ENCODE measurements at places on chromosomes 2 and 18. TPM values are rescaled to one million over a fixed set of nuclear protein-coding genes. Genes with fewer than 3 reads are reported as not detected.

Gene BBS5
- 2.2 TPM for total RNA-seq

Gene OSR1
- total RNA-seq, result not detected

Gene MDH1B
- total RNA-seq, result not detected

Gene NOL4
- total RNA-seq, result not detected

Gene POTEE
- total RNA-seq, result 0.79 TPM

Gene IL1RL2
- not detected for total RNA-seq

Gene RUFY4
- total RNA-seq, result 1.8 TPM

Gene CNGA3
- not detected for total RNA-seq

Gene SERPINB13
- not detected for total RNA-seq

GRCh38 chr2:110948027-110948674 lies 172.6 kb upstream of the BCL2L11 start:
- H3K27me3 ChIP-seq, result no peaks in the 10 kb centered on the region
- H3K4me3 ChIP-seq, result no peak overlapping the region
- H3K27ac ChIP-seq, result no peak overlapping the region
- no peak for DNase-seq
- H3K36me3 ChIP-seq, result no peaks in the 10 kb centered on the region

DNA sequence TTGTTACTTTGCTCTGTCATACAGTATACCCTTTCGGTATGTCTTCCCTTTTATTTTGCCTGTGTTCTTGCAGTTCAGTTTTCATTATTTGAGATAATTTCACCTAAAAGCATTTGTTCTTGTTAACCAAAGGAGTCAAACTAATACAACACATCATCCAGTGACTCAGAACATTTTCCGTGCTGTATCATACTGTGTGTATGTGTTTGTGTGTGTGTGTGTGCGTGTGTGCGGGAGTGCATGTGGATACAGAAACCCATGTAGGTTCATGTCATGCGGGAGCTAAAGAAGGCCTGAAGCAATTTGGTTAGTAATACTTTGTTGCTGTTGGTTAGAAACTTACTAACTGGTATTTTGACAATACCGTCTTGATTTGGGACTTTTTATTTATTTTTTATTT lies 60.0 kb downstream of the CEP192 start:
- no peak overlapping the region for H3K27ac ChIP-seq
- no peak overlapping the region for H3K4me3 ChIP-seq
- H3K4me1 ChIP-seq, result no peaks in the 10 kb centered on the region
- no peaks in the 10 kb centered on the region for H3K27me3 ChIP-seq

- H3K27me3 ChIP-seq, result no peaks in the 10 kb centered on the region
- no peak overlapping the region for H3K27ac ChIP-seq
- peaks cover 4% of the 10 kb centered on the region for H3K4me1 ChIP-seq
- no peak overlapping the region for H3K4me3 ChIP-seq
Observed at GRCh38 chr2:238113611-238114010, 13.5 kb downstream of the ESPNL start.

DNA sequence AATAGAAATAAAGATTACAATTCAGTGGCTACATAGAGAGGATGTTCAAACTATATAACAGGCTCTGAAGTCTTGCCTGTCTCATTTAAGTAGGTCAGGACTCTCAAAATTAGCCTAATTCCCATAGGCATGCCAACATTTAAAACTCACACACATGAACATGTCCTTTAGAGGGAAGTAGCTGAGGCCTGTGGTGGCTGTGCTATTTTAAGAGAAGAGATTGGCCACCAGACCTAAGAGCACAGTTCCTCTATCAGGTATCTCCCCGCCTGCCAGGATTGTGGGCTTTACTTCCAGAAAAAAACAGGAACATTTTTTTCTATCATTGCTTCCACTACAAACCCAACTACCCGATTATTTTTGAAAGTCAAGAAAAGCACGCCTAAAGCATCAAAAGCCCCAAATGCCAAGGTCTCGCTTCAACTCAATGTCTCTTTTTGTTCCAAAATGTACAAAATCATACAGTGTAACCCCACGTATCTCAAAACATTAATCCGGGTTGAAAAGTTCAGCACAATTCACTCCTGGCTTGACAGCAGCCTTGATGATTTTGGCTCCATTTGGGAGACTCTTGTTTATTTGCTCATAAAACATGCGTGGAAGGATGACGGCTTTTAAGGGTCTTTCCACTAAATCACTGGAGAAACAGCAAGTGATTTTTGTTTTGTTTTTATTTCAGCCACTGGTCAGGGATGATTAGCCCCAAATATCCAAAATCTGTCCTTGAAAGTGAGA lies 15.3 kb downstream of the FHL2 start:
- no peak overlapping the region for H3K4me3 ChIP-seq
- no peaks in the 10 kb centered on the region for H3K36me3 ChIP-seq
- no peak overlapping the region for H3K27ac ChIP-seq
- DNase-seq, result no peak
- H3K4me1 ChIP-seq, result no peaks in the 10 kb centered on the region

DNA sequence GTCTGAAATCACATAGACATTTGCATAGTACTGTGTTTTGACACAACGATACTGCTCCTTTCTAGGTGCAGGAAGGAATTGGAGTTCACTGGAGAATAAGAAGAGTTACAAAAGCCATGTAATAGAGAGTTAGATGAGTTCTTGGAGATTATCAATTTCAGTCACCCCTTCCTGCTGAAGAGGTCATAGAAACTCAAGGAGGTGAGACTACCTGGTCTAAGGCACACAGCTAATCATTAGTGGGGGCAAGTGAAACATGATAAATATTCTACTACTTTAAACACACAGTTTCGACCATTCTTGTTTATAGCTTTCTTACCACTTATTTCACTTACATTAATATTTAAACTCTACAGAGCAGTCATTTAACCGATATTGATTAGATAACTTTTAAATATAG lies 286.9 kb upstream of the NXPH2 start:
- H3K27me3 ChIP-seq, result no peaks in the 10 kb centered on the region
- no peak overlapping the region for H3K4me3 ChIP-seq
- no peaks in the 10 kb centered on the region for H3K36me3 ChIP-seq
- DNase-seq, result no peak
- H3K4me1 ChIP-seq, result no peaks in the 10 kb centered on the region
- no peak overlapping the region for H3K27ac ChIP-seq

DNA sequence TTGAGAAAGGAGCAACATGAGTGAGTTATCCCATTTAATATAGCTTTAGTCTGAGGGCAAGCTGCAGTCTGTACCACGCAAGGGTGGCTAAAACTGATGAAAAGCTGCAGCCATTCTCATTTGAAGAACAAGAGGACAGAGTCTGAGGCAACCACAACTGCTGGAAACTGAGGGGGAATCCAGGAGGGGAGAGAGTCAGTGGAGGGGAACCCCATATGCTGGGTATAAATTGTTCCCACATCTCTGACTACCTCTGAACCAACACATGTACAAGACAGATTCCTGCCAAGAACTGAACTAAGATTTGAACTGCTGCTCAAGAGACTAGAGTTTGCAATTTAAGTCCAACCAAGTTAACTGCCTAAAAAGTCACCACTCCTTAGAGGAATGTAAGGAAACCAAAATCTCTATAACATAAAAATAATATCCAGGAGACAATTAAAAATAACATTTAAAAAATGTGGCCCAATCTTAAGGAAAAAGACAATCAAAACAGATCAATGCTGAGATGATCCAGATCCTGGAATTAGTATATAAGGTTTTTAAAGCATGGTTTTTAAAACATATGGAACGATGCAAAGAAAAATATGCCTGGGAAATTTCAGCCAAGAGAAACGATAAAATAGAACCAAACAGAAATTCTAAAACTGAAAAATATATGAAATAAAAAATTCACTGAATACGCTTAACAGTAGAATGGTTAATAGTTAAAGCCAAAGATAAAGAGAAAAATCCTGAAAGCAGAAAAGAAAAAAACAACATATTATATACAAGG lies 11.2 kb downstream of the CWC22 start:
- H3K27ac ChIP-seq, result no peak overlapping the region
- no peaks in the 10 kb centered on the region for H3K4me1 ChIP-seq
- no peak for DNase-seq
- H3K36me3 ChIP-seq, result peaks cover 16% of the 10 kb centered on the region

DNA sequence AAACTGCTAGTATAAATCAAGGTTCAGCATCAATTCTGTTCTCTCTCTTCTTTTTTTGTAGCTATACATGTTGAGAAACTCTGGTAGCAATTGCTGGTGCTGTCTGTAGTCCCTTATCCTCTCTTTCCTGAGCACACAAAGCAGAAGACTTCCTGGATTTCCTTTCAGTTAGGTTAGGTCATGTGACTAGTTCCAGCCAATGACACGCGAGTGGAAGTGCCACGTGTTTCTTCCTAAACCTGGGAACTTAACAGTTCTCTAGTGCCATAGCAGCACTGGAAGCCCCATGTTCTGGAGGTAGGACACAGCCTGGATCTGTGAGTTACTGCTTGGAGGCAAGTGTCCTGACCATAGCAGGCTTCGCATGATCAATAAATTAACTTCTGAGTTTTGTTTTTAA lies 125.9 kb downstream of the PLA2R1 start:
- H3K27me3 ChIP-seq, result no peaks in the 10 kb centered on the region
- no peak overlapping the region for H3K4me3 ChIP-seq
- H3K4me1 ChIP-seq, result no peaks in the 10 kb centered on the region
- no peak for DNase-seq

DNA sequence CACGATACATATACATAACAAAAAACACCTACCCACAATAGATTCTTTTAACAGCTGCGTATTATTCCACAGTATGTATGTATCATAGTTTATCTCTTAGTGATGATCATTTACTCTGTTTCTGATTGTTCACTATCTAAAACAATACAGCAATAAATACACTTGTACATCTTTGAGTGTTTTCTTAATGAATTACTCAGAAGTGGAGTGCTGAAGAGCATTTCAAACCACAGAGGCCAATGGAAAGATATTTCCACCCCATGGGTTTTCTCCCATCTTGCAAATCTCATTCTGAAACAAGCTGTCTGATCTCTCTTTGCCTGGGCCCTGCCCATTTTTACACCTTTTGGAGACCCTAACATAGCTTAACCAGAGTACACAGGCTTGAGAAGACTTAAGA lies 113.8 kb upstream of the KLF7 start:
- no peaks in the 10 kb centered on the region for H3K27me3 ChIP-seq
- H3K27ac ChIP-seq, result no peak overlapping the region
- H3K4me1 ChIP-seq, result peaks cover 4% of the 10 kb centered on the region
- no peaks in the 10 kb centered on the region for H3K36me3 ChIP-seq
- no peak for DNase-seq

- no peak for DNase-seq
- no peaks in the 10 kb centered on the region for H3K27me3 ChIP-seq
- H3K27ac ChIP-seq, result no peak overlapping the region
- no peaks in the 10 kb centered on the region for H3K36me3 ChIP-seq
Observed at GRCh38 chr18:75317300-75317699, 106.7 kb downstream of the TSHZ1 start.

DNA sequence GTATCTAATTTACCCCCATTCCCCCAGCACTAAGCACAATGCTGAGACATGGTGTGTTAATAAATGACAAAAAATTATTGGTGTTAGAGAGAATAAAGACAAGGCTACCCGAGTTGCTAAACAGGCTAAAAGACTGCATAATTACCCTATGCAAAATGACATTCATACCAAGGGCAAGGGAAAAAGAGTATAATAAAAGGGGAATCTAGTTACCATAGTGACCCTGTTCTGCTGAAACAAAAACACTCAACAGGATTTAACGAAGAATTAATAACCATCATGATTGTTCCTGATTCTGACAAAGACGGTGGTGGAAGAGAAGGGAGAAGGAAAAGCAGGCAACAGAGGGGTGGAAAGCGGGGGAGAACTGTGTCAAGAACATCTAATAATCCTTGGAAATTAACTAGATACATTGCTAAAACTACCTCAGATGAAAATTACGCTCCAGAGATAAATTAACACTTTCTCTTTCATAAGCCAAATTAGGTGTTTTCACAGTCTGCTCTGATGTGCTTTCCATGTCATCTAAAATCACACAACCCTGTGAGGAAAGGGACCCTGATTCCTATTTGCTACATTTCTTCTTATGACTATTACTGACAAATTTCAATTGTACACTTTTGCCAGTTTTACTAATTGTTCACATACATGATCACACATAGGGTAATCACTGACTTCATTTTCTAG lies 25.5 kb downstream of the TTR start:
- H3K27ac ChIP-seq, result no peak overlapping the region
- H3K4me1 ChIP-seq, result no peaks in the 10 kb centered on the region
- H3K27me3 ChIP-seq, result no peaks in the 10 kb centered on the region

Measured in natural killer cell (primary cell).